ENCODE measurements at places on chromosomes 12 and 14.

DNA sequence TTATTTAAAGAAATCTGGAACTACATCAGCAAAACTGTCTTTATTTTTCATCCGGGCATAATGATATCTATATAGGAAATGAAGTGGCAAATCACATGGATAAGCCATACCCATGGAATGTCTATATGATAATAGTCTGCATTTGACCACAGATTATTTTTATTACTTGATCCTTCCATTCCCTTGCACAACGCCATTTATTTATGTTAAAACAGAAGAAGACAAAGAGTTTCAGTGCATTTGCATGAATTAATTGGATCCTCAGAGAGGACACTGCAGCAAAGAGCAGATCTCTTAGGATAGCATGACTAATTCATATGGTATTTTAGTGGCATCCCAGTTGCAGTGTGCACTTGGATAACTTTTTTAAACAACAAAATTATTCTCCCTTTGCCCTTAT is 345.0 kb downstream of the CCDC91 start:
- peak; percentile 65 for DNase-seq

GRCh38 chr12:12086973-12087692 is 16.4 kb downstream of the BCL2L14 start:
- no peak for DNase-seq

DNA sequence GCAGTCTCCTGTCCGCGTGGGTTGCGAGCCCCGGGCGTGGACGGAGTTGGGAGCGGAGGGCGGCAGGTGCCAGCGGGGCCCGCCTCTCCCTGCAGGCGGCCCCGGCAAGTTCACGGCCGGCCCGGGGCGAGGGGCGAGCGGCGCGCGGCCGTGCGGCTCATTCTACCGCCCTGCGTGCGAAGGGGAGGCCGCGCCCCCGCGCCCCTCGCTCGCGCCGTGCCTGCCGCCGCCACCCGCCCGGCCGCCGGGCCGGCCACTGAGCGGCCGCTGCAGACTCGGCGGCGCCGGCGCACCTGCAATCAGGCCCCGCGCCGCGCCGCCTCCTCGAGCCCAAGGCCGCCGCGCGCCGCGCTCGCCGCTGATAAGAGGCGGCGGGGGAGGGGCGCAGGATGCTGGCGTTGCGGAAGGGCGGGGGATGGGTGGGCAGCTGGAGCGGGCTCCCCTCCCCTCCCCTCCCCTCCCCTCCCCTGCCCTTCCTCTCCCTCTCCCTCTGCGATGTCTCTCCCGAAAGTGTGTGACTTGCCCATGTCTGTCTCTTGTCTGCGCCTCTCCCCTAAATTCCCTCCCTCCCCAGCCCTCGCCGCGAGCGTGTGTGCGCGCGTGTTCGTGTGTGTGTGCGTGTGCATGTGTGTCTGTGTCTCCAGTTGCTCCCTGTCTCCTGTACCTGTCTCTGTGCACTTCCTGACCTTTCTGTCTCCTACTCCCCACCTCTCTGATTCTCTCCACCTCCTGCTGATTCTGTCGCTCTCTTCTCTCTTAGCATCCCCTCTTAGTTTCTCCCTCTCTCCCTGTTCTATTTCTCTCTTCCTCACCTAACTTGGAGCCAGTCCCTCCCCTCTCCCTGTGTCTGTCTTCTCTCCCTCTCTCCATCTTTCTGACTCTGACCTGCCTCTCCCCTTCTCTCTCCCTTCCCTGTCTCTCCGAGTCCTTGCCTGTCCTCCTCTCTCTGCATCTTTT is 768.1 kb upstream of the TBX3 start:
- DNase-seq: peak; percentile 67

- no peak for DNase-seq
These were observed 43.3 kb upstream of the PTPRO start for GRCh38 chr12:15278816-15279658.

- DNase-seq: peak; percentile 39
These were observed 176.7 kb downstream of the PPM1H start for GRCh38 chr12:62758216-62758615.

- DNase-seq: no peak
These were observed 126.0 kb upstream of the CNTN1 start for GRCh38 chr12:40566271-40566670.

DNA sequence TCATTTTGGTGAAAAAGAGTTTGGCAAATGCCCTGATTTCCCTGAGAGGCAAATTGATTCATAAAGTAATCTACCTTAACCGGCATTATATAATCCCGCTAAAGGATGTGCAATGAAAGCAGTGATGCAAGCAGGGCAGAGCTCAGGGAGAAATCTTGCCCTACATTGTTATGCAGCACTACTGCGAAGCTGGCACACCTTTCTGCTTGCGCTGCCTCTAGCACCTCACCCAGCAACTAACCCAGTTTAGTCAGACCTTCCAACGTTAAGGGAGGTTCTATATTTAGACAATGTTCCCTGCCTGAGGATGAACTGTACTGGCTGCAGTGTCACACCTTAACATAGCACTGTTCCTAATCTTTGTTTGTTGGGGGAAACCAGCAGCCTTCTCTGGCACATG is 60.8 kb upstream of the CCDC196 start:
- DNase-seq: no peak

- no peak for DNase-seq
These were observed 14.4 kb downstream of the EML1 start for GRCh38 chr14:99807413-99808153.

DNA sequence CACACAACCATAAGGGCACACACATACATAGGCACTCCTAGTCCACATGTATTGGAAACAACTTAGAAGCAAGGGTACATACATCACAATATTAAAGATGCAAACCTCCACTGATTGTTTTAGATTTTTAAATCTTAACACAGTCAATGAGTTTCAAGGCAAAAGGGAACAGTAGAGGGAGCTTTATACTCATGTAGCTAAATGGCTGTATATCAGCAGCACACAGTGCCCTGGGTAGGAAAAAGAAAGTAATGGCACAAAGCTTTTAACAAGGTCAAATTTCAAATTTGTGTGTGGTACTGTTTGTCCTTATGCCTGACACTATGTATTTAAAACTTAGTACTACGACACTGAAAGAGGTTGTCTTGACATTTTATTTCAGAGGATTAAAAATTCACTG is 262.0 kb downstream of the MED13L start:
- peak; percentile 88 for DNase-seq

DNA sequence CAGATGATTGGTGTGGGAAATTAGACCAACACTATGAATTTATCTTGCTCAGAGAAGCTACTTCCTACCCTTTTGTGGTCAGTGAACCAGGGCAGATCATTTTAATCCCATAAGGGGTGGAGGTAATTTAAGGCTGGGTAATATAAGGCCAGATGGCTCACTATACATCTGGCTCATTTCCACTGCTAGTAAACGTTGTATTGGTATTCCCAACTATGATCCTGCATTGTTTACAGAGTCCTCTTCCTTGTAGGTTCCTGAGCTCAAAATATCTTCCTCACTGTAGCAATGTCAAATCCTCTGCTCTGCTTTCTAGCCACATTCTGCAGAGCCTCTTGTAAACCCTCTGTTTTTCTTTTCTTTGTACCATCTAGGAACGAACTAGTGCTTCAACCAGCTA is 93.0 kb upstream of the MGAT4C start:
- no peak for DNase-seq

DNA sequence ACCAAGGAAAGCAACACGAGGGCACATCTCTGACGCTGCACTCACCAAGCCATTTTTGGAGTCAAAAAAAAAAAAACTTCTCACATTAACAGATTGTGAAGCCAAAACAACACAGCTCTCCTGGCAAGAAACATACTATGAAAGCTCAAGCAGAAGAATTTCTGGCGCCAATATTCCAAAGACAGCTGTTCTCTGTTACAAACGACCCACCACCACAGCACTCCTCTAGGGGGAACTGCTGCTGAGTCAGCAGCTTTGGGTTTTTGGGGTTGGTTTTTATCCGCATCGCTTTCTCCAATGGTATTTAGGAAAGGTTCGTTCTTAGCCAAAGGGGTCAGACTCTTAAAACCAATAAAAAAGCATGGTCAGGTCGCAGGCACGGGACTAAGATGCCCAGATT is 379.4 kb downstream of the RPS29 start:
- no peak for DNase-seq

- no peak for DNase-seq
These were observed 949.2 kb downstream of the GALC start for GRCh38 chr14:87043667-87044200.

DNA sequence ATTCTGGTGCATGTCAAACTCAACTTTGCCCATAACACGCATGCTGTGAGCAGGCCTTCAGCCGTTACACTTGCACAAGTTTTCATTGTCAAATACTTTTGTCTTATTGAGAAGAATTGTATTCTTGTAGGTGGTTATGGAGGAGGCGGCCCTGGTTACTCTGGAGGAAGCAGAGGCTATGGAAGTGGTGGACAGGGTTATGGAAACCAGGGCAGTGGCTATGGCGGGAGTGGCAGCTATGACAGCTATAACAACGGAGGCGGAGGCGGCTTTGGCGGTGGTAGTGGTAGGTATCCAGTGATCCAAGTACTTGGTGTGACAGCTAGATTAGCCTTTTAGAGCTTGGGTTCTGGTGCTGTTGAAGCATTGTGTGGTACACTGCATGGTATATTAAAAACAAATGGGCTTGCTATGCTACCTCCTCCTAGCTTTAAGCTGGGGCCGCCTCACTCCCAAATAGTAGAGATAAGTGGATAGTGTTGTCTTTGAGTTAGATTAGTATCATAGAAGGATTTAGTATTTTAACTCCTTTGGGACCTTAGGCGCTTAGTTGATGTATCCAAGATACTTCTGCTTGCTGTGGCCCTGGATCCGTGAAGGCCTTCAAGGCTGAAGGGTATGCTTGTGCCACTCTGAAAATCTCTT is 2.5 kb downstream of the HNRNPA1 start:
- DNase-seq: no peak

GRCh38 chr12:10191865-10192264 is 13.0 kb downstream of the TMEM52B start:
- DNase-seq: peak; percentile 28

DNA sequence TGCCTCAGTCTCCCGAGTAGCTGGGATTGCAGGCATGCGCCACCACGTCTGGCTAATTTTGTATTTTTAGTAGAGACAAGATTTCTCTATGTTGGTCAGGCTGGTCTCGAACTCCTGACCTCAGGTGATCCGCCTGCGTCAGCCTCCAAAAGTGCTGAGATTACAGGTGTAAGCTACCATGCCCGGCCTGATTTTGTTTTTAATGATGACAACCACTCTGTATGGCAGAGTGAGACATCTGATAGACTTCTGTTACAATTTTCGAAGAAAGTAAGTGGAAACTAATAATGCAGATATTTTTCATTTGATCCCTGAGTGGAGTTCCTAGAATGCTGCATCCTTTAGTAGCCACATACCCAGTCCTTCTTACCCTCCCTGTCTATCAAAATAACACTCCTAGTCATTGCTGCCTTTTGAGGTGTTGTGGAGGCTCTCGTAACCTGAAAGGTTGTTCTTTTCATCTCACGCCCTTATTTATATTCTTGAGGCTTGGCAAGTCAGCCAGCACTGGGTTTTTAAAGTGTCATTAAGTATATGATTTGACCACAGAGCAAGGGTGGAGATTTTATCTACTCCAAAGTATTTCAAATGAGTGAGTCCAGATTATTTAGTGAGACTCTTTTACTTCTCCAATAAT is 5.9 kb upstream of the EID3 start:
- DNase-seq: no peak

GRCh38 chr12:117125272-117125613 is 26.0 kb upstream of the TESC start:
- DNase-seq: peak; percentile 48

- DNase-seq: no peak
These were observed 4.1 kb downstream of the TPH2 start for GRCh38 chr12:71942703-71943102.

GRCh38 chr12:106416273-106416672 is 58.7 kb downstream of the POLR3B start:
- DNase-seq: no peak

DNA sequence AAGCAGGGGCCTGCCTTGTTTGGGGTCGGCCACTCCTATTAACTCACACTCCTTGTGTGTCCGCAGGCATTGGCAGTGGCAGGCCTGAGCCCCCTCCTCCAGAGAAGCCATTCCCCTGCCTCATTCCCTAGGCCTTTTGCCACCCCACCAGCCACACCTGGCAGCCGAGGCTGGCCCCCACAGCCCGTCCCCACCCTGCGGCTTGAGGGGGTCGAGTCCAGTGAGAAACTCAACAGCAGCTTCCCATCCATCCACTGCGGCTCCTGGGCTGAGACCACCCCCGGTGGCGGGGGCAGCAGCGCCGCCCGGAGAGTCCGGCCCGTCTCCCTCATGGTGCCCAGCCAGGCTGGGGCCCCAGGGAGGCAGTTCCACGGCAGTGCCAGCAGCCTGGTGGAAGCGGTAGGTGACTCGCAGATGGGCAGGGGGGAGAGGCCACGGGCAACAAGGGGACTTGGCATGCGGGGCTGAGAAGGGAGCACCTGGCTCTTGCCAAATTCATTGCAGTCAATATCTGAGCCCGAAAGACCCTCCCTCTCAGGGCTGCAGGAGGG is 106.3 kb upstream of the FKBP4 start:
- no peak for DNase-seq

DNA sequence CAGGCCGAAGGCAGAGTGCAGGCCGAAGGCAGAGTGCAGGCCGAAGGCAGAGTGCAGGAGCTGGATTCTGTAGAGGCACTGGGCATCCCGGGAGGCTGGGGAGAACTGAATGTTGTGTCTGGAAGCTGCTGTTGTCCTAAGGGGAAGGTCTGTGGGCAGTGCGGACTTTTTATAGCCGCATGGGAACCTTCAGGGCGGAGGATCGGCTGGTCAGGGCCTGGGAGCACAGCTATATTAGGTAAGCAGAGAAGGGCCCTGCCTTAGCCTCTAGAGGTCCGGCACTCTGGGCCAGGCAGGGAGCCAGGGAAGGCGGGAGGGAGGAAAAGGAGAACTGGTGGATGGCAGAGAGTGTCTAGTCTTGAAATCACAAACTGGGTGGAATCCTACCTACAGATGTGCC is 14.2 kb downstream of the CABP1 start:
- no peak for DNase-seq

DNA sequence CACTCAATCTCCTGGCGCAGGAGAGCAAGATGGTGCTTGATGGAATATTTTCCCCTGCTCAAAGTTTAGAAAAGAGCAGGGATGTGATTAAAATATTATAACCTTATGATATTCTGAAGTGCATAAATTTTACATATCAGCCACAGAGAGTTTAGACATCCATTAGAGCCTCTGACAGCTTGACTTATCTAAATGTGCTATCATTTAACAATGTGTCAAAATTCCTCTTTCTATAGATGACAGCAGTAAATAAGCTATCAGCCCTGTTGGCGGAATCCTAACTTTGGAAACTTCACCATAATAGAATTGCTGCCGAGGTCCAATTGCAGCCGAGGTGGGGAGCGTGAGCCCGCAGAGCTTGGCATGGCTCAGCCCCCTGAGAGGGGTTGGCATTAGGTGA is 117.7 kb upstream of the MYL2 start:
- no peak for DNase-seq

DNA sequence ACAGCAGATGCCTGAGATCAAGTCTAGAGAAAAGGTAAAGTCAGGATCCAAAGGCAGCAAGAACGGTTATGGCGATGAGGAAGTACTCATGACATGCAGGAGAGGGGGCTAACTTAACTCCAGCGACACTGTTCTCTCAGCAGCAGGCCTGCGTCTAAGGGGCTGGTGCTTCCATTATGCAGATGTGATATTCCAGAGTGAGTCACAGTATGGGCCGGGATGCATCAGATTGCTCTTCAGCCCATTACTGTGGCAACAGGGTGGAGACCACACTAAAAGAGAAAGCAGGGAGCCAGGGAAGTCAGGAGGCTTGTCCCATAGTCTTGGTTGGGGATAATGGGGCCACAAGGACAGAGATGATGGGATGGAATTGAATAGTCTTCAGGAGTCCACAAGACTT is 151.8 kb upstream of the NTF3 start:
- DNase-seq: no peak

Measured in adipocyte (in vitro differentiated cells).